ENCODE measurements at places on chromosomes 3 and 15.

GRCh38 chr3:71064956-71065763 is 518.4 kb downstream of the FOXP1 start:
- DNase-seq = no peak

DNA sequence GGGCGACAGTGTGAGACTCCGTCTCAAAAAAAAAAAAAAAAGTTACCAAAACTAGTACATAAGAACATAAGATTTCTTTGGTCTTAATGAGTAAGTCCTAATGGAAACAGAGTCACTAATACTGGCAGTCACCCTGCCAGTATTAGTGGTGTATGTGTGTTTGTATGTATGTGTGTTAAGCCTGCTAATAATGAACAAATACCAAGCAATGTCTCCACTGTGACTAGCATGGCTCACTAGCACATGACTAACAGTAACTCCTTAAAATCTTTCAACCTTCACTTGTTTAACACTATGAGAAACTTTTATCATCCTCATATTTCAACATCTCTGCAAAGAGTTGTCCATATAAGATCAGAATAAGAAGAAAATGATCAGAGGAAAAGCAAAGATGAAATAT is 231.0 kb upstream of the ATP11B start:
- DNase-seq = no peak

DNA sequence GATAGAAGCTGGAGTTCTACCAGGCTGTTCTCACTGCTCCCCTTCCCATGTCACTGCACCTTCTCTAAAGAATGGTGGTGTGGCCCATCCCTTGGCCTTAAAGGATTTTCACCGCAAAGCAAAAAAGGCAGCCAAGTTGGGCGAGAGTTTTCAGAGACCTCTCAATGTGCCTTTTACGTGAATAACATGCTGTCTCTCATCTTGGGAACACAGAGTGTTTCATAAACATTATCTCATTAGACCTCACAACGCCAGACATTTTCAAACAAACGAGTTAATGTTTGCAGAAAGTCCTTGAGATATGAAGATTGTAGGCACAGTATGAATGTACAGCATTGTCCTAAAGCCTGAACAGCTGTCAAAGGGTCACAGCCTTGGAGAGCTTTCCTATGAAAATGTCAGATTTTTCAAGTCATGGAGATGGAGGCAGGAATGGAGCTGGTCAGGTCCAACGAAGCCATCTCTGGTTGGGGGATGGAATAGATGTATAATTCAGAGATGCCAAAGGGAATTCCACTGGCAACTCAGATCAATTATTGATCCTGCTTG is 21.3 kb downstream of the TM4SF1 start:
- DNase-seq = no peak

DNA sequence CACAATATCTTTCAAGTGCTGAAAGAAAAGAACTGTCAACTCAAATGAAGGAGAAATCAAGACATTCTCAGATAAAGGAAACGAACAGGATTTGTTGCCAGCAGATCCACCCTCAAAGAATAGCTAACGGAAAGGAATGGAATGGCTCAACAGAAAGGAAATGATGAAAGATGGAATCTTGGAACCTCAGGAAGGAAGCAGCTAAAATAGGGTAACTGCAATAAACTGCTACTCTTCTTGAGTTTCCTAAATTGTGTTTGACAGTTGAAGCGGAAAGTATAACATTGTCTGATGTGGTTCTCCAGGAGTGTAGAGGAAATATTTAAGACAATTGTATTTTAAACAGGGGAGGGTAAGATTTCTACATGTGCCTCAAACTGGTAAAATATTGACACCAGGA is 22.0 kb downstream of the PRR23E start:
- no peak for DNase-seq

GRCh38 chr15:50280271-50280670 is 14.7 kb upstream of the HDC start:
- DNase-seq = no peak

DNA sequence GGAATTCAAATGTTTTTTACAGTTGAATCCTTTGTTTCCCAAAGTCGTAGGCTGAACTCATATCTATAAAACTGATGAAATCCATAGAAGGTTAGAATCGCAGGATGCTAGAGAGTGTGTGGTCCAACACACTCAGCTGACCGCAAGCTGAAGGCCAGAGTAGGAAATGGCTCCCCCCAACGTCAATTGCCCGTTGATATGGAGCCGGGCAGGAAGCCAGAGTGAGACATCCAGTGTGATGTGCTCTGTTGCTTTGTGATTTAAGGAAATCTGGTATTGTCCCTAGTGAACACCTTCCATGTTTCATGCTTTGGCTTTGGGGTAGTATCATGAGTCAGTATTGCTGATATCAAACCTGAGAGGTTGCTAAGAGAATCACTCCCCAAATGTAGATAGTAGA is 5.8 kb upstream of the MEX3B start:
- DNase-seq = no peak

DNA sequence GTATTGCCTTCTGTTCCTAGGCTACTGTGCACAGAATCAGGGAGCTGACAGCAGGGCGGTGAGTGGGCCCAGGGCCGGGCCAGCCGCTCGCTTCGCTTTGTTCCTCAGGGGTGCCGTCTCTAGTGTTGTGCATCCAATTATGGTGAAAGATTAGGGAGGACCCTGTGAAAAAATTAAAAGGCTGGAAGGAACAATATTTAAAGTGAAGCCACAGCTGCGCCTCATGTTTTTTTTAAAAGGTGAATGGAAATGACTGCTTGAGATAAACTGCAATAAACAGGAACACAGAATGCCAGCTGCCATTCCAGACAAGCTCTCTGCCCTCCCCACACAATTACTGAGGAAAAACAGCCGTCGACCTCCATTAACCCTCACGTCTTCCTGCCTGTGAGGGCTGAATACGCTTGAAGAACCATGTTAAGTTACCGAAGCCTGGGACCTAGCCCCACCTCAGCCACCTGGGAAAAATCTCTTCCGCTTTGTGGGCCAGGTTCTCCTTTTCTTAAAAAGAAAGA is 132.0 kb upstream of the IL12A start:
- DNase-seq = no peak

DNA sequence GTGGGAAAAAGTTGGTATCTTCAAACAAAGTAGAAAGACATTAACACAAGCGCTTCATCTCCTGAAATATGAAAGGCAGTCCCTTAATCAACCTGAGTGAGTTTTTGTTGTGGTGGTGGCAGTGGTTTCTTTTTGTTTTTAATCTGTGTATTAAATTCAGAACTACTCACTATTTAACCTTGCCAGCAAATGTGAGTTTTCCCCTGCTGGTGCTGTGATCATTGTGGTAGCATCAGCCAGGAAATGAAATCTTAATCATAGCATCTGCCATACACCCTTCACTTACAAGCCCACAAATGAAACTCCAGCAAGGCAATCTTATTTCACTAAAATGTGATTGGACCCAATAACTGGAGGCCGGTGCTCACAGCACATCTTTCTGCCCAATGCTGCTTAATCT is 229.7 kb downstream of the SHOX2 start:
- no peak for DNase-seq

DNA sequence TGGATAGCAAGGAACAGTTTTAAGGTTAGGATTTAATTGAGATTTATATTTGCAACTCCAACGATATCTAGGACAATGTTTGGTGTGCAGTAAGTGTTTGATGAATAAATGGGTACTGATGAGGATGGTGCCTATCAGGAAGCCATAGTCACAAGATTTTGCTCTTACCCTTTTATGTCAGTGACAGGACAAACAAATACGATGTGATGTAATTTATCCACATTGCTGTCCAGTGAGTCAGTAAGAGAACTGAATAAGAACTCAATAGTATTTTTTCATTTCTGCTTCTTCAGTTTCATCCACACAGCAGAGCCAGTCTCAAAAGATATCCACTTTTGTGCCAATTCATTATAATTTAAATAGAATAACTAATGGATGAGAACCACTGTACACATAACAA is 18.5 kb downstream of the C3orf85 start:
- no peak for DNase-seq

- DNase-seq = no peak
These were observed 108.0 kb upstream of the TBC1D5 start for GRCh38 chr3:17850448-17850847.

GRCh38 chr3:100269001-100269400 is 8.2 kb downstream of the TBC1D23 start:
- DNase-seq = no peak

DNA sequence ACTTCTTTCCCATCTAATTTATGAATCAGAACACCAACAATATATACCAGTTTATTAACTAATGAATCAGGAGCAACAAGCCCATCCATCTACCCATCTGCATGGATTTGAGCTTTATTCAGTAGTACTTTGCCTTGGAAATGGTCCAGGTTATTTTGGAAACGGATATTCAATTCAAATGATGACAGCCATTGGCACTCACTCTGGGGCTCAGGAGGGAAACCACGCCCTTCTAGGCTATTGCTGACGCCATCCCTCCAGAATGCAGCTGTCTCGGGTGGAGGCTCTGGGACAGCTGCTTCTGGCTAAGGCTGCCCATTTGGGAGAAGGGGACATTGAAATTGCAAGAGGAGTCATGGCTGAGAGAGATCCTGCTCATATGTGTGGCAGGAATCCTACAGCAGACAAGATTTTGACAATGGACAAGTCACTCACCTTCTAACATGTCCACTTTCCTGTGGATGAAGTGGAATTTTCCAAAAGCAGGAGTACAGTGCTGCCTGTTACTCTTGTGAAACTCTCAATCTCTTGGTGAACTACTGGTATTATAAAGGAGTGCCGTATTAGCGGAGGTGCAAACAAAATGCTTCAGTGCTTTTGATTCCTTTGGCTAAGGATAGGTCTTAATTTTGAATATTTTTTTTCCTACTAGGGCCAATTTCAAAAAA is 29.3 kb upstream of the TRAK1 start:
- DNase-seq = no peak

DNA sequence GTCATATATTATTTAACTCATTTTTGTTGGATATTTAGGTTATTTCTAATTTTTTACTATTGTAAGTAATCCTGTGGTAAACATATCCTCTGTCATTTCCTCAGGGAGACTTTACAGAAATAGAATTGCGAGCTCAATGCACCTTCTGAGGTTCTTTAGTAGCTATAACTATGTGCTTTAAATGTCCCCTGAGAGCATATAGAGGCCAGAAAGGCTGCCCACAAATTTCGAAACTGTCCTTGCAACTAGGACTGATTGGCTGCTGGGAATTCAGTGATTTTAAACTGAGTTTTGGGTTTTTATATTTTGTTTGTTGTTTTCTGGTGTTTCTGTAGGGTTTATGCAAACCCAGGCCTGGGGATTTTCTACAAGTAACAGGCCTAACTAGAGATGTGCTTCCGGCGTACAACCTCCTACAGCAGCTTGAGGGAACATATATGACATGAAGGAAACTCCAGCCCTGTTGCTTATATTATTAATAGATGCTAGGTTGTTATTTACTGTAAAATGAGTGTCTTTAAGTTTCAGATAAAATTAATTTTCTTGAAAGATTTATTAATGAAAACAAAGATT is 29.1 kb upstream of the P4HTM start:
- DNase-seq = no peak

GRCh38 chr3:43180694-43181093 is 74.8 kb upstream of the POMGNT2 start:
- no peak for DNase-seq

- no peak for DNase-seq
These were observed 26.7 kb downstream of the ABHD2 start for GRCh38 chr15:89114990-89115389.

DNA sequence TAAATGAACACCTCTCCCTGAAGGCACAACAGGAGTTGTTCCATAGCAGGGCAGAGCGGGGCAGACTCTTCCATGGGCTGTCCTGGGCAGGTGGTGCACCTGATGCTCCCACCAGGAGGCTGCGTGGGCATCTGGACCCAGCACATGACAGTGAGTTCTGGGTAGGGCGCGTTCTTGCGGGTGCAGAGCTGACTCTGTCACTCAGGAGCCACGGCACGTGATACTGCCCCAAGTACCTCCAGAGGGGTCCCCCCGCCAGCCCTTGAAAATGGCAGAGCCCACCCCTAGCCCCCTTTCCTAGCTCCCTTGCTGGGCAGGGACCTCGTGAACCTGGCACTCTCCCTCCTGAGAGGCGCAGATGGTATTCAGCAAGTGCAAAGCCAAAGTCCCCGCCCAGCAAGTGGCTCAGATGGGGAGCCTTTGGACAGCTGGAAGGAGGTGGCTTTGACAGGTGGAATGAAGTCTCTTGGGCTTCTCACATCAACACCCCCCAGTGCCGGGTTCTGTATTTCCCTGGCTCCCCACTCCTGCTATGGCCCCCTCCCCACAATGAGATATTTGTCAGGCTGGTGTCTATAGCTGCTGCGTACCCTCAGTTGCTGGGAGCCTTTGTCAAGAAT is 172.1 kb downstream of the TBC1D2B start:
- DNase-seq = no peak

DNA sequence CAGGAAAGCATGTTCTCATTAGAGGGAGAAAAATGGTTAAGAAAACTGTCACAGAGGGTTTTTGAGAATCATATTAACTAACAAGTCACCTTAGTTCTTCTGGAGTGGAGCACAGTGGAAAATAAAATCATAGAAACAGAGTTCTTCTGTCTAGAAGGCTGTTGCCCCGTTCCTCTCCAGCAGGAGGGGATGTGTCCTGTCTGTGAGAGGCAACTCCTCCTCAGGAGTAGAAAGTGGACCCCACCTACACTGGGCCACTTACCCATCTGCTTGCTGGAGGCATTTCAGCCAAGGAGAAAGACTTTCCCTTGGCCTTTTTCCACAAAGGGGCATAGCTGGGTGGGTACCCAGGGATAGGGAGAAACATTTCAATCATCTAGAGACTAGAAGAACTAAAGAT is 106.6 kb downstream of the SSR3 start:
- DNase-seq = no peak

DNA sequence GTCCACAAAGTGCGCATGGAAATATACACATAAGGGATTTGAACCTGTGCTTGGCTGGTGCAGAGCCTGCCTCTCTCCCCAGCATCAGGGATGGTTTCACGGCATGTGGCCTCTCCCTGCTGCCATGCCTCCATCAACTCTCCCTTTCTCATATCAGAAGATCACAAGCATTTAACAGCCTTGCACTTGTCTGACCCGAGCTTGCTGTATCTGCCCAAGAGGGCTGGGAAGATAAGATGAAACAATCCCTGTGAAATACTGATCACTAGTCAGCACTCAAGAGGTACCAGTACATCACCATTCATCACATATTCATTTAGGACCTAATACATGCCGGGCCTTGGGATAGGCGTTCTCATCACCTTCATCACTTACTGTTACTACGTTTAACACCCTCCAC is 107.6 kb upstream of the ARHGEF3 start:
- DNase-seq = no peak

- no peak for DNase-seq
These were observed 14.1 kb downstream of the FYCO1 start for GRCh38 chr3:45981346-45982074.

All from glomerular endothelial cell (primary cell).